ENCODE measurements at places on chromosomes 6 and 20.

DNA sequence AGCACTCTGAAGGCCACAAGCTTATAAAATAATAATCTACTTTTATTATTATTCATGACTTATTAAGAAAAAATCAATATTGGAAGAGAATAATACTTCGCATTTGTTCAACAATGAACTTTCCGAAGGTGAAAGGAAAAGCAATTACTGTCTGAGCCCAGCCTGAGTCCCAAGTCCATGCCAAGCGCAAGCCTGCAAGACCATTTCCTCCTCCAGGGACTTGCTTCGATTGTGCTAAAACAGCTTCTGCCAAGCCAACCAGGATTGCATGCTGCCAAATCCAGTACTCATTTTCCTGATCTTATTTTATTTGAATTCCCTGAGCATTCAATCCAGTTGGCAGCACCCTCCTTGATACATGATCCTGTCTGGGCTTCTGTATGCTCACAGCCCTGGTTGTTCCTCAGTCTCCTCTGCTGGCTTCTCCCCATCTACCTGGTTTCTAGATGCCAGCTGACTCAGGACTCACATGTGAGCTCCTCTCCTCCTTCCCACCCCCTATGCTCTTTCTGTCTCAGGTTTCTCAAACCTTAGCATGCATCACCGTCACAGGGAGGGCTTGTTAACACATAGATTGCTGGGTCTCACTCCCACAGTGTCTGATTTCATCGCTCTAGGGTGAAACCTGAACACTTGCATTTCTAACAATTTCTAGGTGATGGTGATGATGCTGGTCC lies 55.9 kb upstream of the PSMF1 start:
- no peak for DNase-seq

DNA sequence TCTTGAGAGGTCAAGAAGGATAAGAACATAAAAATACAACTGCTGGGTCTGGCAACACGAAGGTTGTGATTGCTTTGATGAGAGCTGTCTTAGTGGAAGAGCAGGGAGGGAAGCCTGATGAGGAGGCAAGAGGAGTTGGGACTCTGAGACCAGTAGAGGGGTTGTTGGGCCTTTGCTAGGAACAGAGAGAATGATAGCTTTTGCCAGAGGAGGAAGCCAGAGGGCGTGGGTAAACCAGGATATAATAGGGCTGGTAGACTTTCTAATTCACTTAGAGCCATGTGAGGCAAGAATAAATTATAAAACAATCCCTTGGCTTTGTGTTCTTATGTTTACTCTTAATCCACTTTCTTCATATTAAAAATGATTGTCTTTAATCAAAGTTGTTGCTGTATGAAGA lies 78.6 kb downstream of the RCAN2 start:
- no peak for DNase-seq

GRCh38 chr20:1375515-1375914 lies 17.3 kb downstream of the FKBP1A start:
- DNase-seq = no peak

GRCh38 chr6:84853901-84854300 lies 89.5 kb upstream of the TBX18 start:
- DNase-seq = no peak

DNA sequence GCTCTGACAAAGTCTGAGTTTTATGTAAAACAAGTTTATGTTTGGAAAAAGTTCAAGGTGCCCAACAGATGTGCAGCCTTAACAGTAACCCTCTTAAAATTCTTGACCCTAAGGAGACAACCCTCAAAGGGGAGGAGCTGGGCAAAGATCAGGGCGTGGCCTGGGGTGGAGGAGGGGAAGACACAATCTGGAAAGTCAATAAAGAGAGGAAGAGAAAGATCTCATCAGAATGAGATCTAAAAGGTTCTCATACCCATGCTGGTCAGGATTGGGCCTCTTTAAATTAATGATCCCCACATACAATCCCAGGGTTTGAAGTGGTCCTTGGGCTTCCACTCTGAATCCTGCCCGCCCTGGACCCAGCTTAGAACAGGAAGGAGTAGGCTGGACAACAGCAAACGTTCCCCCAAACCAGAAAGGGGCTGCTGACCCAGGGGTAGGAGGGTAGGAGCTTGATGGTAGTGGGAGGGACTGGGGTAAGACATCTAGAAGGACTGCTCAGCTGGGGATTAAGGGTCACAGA lies 33.0 kb downstream of the FOXP4 start:
- DNase-seq = no peak

DNA sequence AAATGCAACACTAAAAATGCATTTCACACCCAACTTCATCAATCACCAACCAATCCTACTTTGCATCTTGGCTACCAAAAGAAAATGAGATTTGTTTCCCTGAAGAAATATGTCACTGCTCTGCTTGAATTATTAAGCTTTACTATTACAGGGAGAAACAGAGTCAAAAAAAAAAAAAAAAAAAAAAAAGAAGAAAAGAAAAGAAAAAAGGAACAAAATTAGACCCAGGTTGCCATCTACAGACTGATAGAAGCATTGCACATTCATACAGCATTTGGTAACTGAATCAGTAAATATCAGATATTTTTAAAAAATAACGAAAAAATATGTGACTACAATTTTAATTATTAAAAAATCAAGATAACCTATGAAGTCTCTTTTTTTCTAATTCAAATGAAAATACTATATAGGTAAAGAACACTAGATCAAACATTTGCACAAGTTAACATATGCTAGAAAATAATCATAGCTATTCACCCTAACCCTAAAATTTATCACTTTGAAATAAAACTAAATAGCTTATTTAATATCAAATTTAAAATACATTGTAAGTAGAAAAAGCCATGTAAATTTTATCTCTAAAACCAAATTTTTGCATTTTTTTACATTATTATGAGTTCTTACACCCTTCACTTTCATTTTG lies 83.3 kb downstream of the DCDC2 start:
- no peak for DNase-seq

- no peak for DNase-seq
These were observed 215.9 kb downstream of the CLVS2 start for GRCh38 chr6:123211777-123212545.

DNA sequence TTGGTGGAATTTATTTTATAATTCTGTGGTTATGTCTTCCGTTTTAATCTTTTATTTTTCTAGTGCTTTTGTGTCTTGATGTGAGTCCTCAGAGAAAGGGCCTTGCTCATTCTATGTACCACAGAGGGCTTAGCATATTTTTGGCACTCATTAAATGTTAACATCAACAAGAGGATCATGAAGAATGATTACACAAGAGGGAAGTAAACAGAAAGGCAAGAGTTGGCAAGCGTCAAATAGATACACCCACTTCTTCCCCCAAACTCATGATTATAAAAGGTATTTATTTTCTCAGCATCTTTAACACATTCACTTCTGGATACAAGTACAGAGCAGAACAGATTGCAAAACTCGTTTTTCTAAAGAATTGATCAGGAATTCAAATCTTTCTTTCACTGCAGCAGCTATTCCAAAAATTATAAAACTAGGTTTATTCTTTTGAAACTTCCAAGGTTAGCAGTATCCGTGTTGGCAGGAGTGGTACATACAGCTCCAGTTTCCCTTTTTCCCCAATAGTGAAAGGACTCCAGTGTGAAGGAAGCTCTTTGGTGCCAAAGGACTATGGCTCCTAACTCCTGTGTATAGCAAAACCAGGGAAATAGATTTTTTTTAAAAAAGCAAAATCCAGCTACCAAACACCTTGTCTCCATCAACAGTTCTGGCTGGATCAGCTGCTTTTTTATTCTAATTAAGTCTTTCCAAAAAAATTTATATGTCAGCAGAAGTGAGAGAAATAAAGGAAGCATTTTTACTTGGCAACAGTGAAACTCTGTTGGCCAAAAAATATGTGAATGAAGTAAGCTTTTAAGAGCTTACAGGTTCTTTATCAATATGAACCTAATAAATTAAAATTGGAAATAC lies 221.9 kb downstream of the ADGRG6 start:
- no peak for DNase-seq

DNA sequence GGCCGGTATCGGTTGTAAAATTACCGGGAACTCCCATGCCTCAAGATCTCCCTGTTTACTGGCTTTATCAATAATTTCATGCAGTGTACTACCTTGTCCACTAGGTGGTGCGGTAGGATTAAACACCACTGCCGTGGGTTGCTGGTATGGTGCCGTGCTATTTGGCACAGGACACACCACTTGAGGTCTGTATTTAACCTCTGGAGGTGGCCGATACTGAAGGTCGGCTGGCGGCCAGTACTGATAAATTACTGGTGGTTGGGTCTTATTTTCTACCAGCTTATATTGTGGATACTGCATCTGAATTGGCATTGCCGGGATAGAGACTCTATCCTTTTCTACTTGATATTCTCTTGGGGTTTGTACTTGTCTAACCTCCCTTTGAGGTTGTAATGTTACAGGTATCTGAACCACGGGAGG lies 14.3 kb upstream of the PTCRA start:
- DNase-seq = peak; percentile 67

DNA sequence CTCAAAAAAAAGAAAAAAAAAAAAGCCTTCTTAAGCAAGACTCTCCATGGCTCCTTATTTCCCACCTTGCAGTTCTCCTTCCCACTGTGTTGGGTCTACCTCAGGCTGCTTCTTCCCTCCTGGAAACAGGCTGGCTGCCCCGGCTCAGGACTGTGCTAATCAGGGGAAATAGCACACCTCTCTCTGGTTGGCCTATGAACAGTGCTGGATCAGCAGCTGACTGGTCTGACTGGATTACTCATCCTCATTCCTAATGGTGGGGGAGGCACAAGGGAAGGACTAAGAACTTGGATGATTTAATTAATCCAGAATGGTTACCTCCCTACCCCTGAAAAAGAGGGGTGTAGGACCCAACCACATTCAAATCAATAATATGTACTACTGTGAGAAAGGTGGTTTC lies 3.9 kb upstream of the SRSF3 start:
- no peak for DNase-seq

DNA sequence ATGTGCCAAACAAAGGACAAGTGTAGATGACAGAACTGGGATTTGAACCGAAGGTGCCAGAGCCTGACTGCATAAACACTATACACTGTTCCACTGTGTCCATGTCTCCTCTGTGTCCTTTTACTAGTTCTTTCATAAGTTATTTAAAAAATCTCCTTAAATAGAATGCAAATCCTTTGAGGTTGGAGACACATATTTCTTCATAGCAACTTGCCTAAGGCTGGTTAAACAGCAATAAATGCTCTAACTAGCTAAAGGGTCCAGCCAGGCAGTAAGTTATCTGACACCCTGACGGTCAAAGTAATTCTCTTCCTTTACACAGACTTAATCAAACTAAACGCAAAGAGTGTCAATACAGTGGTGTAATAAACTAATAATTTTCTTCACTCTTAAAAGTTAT lies 76.2 kb upstream of the TRAF3IP2 start:
- no peak for DNase-seq

DNA sequence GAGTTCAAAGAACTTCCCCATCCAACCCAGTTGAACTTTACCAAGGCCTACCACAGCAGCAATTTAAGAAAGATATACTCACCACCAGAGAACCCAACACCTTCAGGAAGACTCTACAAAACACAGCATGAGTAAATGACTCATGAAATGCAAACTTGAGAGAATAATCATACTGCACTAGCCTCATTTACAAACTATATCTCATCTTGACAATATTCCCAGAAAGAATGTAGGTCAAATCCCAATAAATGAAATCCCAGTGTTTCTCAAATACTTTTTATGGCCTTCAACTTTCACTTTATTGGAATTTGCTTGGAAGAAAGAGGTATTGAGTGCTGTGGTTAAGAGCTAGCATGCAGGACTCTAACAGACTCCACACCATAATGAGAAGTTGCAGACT lies 60.0 kb downstream of the FYN start:
- DNase-seq = no peak

DNA sequence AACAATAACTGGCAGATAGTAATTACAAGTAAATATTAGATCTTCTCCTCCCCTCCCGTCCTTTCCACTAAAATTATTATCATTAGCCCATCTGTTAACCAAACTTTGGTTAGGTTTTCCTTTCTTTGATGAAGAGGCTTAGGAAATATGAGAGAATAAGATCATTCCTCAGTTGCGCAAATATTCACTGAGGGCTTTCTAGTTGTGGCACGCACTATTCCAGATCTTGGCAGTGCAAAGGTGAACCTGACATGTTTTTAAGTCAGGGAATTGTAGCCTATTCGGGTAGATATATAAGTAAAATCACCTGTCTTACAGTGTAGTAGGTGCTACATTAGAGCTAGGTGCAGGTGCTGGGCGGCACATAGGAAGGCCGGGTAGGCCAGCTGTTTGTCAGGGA lies 31.1 kb downstream of the RNF217 start:
- no peak for DNase-seq

DNA sequence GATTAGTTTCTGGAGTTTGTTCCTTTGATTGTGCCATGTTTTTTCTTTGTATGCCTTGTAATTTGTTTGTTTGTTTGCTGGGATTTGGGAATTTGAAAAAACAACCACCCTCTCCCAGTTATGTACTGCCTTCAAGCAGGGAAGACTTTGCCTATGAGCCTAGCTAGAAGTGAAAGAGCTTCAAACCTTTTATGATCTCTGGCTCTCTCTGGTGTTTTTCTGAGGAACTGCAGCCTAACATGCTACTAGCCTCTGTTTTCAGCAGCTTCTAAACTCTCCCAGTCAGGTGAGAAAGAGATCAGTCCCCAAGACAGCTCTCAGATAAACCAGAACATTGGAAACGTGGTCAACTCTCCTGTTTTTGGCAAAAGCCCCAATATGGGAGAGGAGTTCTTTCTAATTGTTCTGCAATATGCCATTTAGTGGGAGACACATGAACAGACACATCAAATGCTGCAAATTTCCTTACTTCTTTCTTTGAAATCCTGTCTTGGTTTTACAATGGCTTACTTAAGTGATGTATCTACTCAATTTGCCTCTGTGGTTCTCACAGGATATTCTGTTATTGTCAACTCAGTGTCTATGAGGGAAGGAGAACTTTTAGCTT lies 58.9 kb upstream of the SERINC1 start:
- peak; percentile 69 for DNase-seq

DNA sequence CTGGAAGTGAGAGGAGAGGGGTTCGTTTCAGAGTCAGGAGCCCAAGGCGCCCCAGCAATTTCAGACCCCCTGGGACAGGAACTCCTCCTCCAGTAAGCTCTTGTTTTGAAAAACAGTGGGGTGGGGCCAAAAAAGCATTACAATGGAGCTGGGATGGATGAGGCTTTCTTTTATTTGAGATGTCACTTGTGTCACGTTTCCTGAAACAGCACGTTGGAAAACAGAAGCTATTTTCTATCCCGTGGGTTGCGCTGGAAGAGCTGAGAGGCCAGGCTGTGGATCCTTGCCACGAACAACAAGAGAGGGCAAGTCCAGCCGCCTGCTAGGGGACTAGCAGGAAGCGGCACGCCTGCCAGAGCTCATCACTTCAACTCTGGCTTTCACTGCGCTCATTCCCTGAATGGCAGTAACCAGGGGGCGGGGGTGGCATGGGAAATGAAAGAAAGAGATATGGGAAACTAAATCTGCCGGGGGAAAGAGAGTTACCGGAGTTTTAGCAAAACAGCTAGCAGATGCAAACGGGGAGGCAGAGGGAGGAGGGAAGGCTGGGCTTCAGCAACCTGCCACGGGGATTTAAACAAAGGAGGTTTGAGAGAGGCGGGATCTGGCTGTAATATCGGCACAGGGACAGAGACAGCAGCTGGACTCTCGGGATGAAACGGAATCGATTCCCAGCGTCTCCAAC lies 34.6 kb downstream of the GCNT2 start:
- no peak for DNase-seq
